ENCODE measurements at places on chromosomes 2 and 18.
A peak's percentile ranks its signal among the peaks of the same experiment; 100 is the strongest.

DNA sequence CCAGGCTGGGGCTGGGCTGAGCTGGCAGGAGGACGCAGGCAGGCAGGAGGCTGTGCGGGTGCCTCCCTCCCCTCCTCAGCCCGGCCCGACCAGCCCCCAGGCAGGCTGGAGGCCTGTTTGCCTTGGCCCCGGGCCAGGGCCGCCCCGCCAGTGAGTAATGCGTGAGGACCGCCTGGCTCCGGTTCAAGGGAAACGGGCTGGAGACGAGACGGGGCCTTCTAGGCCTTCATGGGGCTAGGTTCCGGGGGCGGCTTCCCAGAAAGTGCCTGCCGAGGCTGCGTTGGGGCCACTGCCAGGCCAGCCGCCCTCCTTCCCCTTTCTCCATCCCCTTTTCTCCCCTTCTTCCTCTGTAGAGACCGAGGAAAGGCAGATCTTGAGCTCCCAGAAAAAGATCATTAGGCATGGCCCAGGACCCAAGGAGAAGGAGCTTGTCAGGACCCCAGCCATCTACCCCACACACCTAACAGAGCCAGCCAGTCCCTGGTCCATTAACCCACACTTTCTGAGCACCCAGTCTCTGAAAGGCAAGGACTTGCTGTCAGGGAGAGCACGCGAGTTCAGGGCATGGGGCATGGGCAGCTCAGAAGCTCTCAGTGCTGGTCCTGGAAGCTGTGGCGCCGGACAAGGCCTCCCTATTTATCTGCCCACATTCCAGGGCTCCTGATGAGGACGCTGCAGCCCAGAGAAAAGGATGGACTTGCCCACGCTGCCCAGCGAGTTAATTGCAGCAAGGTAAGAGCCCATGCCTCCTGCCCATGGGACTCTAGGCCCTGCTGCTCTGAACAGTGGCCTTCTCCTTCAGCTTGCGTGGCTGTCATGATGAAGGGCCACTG lies 48.5 kb downstream of the SMAD7 start:
- DNase-seq = peak; percentile 81

GRCh38 chr2:101398116-101398821 lies 11.0 kb upstream of the CREG2 start:
- DNase-seq = no peak

DNA sequence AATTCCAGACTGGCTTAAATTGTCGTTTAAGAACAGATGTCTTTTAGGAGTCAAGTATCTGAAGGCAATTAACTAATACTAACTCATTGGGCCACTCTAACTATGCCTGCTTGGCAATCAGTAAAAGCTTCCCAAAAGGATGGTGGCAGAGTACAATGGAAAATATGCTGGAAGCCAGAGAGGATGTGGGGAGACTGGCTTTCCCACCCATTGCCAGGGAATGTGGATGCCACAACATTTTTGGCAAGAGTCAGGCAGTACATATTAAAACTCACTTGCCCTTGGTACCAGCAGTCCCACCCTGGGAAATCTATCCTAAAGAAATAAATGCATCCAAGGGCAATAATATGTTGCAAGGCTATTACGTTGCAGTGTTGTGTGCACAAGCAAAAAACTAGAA lies 74.0 kb upstream of the FZD7 start:
- DNase-seq = no peak

DNA sequence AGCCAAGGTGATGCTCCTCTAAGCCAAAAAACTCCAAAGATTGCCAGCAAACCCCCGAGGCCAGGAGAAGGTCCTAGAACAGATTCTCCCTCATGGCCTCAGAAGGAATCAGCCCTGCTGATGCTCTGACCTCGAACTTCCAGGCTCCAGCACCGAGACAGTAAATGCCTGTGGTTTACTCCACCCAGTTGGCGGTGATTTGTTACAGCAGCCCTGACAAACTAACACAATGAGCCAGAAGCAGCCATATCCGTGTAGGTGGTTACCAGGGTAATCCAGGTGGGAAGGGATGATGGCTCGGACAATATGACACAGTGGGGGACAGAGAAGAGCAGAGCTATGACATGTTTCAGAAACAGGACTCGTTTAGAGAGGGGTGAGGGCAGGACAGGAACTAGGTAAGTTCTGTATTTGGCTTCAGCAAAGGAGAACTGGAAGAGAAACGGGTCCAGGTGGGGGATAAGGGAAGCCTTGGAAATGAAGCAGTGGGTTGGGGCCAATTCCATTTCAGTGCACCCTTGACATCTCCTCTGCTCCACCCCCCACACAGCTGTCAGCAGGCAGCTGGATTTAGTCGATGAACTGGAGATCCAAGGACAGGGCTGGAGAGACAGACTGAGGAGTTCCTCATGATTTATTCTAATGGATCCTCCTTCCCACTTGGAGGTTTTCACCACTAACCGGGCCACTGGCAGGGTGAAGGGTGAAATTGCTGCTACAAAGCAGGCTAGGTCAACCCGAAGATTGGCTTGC lies 179.7 kb upstream of the SH3BP4 start:
- DNase-seq = no peak

DNA sequence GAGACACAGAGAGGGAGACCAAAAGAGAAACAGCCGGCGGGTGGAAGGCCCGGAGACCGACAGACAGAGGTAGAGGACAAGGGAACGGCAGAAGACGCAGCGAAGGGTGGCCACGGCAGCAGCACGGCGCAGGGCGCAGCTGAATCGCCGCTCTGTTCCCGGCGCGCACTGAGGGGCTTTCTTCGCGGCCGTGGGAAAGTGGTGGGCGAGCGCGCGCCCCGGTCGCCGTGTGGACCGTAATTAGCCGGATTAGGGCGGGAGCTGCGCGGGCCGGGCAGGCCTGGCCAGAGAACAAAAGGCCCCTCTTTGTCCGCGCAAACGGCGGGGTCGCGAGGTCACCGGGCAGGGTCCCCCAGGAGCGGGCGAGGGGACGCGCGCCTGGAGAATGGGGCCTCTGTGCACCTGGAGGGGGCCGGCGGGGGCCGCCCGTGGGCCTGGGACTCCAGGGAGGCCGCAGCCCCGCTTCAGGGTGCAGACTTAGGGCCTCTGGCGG lies 158.3 kb downstream of the ZFP36L2 start:
- no peak for DNase-seq

- DNase-seq = no peak
Measured at GRCh38 chr2:27765621-27766286, 5.8 kb upstream of the MRPL33 start.

- no peak for DNase-seq
Measured at GRCh38 chr18:48913775-48914174, 37.0 kb downstream of the SMAD7 start.

GRCh38 chr2:210170196-210170445 lies 1.1 kb downstream of the KANSL1L start:
- no peak for DNase-seq

DNA sequence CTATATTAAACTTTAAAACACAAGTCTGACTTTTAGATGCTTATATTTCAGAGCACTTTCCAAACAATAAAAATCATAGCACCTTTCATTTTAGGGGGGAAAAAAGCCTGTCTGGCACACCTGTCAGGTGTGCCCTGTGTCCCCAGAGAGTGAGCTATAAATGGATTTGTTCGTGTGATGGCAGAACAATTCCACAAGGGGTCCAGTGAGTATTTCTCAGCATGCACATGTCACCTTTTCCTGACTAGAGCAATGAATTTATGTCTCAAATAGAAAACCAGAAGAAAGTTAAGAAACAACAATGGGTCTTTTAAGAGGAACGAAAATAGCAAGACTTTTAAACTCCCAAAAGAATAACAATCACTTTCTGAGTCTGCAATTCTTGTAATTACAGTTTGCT lies 55.9 kb downstream of the ACVR1C start:
- no peak for DNase-seq

GRCh38 chr2:100704711-100705110 lies 115.2 kb upstream of the NPAS2 start:
- no peak for DNase-seq

GRCh38 chr2:79487399-79487798 lies 25.5 kb upstream of the CTNNA2 start:
- DNase-seq = no peak

DNA sequence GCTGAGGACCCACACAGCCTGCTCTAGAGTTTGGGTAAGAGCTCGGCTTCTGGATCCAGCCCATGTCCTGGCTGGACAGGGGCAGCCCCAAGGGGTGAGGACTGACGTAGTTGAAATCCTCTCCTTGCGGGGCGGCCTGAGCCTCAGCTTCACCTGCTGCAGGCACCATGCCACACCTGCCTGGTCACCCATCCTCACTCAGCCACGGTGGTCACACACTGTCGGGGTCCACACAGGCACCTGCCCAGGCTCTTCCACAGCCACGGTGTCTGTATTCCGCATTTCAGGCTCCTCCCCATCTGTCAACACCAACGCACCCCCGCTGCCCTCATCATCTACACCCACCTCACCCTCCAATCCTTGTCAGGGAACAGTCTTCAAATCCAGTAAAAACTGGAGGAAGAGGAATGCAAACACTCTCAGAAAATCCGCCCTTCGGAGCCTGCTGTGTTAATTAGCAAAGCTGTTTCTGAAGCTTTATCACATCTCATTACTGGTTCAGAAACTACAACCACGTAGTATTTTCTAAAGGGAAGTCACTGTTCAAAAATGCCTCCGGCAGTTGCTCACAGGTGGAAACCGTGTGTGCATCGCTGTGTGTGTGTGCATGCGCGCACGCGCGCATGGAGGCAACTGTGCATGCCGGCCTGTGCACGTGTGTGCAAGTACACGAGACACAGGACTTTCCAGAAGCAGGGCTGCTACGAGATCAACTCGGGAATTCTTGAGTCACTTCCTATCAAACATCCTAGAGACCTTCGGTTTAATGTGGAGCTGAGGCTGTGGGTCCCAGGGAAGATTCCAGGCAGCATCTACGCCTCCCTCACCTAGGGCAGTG lies 38.2 kb downstream of the SLC66A2 start:
- DNase-seq = no peak

DNA sequence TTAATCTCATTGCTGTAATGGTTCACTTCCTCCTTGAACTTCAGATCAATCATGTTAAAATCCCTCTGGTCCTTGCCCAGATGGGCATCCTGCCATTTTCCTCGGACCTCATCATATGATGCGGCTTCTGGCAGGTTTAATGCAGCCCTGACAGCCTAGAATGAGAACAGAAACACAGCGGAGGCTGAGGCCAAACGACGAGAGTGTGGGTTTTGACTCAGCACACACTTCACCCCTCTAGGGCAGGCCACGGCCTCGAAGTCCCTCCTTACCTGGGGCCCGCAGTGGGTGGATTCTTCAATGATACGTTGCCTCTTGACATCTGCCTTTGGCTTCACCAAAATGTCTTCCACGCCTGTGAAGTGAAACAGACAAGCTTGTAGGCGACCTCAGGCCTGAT lies 56.8 kb downstream of the POLR1A start:
- DNase-seq = no peak

DNA sequence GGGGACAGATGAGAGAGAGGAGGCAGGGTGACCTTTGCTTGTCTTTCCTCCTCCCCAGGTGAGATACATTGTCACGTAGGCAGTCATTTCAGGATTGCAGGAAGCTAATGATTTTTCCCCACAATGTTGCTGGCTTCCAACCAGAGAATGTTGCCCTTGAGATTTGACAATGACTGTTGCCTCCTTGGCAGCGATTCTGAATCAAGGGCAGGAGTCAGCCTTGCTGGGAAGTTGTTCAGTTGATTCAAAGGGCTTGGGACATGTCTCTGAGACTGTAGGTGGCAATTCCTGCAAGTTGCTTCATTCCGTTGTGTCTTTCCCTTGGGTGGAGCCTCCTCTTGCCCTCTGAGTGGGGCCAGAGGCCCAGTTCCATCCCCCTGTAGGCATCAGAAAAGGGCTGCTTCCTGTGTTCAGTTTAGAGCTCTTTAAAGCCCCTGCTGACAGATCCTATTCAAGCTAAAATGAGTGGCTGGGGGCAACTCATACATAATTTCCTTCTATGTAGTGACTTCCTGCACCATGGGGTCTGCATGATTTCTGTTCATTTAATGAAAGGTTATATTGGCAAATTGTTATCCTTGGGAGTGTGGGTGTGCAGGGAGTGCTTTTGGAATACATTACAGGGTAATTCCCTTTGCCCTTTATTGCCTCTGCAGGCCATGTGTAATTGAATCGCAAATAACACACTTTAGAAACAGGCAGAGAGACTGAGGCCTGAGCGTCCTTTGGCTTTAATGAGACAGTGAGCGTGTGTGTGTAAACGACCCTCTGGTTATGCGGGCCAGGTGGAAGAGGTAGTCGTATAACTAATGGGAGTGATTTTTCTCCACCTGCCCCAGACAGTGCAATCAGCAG lies 52.4 kb downstream of the GPR39 start:
- no peak for DNase-seq

Data from HS-27A (cell line).